CD4-positive, CD25-positive, alpha-beta regulatory T cell (primary cell): ENCODE measurements at places on chromosomes 4 and X.

DNA sequence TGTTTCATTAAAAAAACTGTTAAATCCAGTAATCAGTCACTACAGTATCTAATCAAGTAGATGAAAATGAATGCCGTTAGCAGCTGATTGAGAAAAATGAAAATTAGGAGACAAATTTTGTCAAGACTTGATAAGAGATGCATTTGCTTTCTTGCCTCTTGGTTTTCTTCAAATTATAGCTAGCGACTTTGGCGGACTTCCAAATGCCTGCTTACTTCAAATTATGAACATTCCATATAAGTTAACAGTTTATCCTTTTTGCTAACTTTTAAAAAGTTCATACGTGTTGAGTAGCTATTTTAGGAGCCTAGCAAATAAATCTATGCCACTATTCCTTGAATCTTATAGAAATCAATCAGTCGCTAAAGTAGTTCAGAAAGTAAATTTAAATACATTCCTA is 58.8 kb downstream of the PPP4R3C start:
- no peak overlapping the region for H3K27ac ChIP-seq
- DNase-seq = no peak
- H3K4me3 ChIP-seq = no peak overlapping the region
- no peaks in the 10 kb centered on the region for H3K4me1 ChIP-seq
- H3K27me3 ChIP-seq = no peaks in the 10 kb centered on the region
- H3K36me3 ChIP-seq = no peaks in the 10 kb centered on the region

DNA sequence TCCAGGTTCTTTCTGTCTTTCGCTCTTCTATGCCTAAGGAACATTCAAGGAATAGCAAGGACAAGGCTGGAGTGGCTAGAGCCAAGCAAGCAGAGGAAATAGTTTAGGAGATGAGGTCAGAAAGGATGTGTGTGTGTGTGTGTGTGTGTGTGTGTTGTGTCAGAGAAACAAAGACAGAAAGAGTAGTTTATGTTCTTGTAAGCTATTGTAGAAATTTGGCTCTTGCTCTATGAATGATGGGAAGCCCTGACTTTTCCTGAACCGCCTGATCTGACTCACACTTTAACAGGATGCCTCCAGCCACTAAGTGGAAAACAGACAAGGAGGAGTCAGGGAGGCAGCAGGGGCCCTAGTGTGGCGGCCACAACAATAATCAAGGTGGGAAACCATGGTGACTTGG is 39.7 kb downstream of the LGI2 start:
- no peaks in the 10 kb centered on the region for H3K36me3 ChIP-seq
- H3K4me1 ChIP-seq = no peaks in the 10 kb centered on the region
- no peak for DNase-seq
- H3K27ac ChIP-seq = no peak overlapping the region
- H3K27me3 ChIP-seq = no peaks in the 10 kb centered on the region

- H3K4me1 ChIP-seq = no peaks in the 10 kb centered on the region
- no peaks in the 10 kb centered on the region for H3K27me3 ChIP-seq
- no peaks in the 10 kb centered on the region for H3K36me3 ChIP-seq
Measured at GRCh38 chrX:44731160-44731559, 112.7 kb upstream of the DUSP21 start.

DNA sequence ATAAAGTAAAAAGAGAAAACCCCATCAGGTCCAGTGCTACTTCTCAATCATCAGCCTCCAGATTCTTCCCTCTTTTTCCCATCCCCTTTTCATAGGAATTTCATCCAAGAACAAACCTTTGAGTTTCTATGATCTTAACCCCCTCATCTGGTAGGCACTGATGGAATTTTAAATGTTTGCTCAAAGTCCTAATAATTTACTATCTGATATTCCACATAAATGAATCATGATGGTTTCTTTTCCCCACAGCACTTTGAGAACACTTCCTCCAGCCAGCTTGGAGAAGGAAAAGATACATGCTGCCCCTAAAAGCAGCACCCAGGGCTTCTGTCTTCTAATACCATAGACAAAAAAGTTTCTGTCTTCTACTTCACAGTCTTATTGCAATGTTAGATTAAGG is 19.4 kb upstream of the KLHL8 start:
- H3K4me3 ChIP-seq = no peak overlapping the region
- H3K27me3 ChIP-seq = peaks cover 18% of the 10 kb centered on the region
- peaks cover 3% of the 10 kb centered on the region for H3K4me1 ChIP-seq
- H3K27ac ChIP-seq = no peak overlapping the region
- H3K36me3 ChIP-seq = no peaks in the 10 kb centered on the region
- DNase-seq = no peak

DNA sequence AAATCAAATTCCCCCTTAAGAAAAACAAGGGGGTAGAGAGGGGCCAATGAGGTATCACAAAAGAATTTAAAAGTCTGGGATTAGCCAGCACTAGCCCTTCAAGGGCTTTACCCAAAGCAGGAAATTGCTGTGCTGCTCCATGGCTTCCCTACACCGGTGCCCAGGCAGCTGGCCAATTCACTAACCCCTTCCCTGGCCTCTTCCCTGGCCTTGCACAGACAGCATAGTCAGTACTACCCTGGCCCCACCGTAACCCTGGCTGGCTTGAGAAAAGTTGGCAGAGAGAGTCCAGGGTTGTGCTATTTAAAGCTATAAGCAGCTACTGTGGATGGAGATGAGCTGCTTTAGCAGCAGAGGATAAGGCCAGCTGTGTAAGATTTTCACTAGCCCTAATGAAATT is 43.1 kb downstream of the ADAMTS3 start:
- DNase-seq = no peak
- no peak overlapping the region for H3K4me3 ChIP-seq
- H3K36me3 ChIP-seq = no peaks in the 10 kb centered on the region
- no peaks in the 10 kb centered on the region for H3K27me3 ChIP-seq
- no peaks in the 10 kb centered on the region for H3K4me1 ChIP-seq
- no peak overlapping the region for H3K27ac ChIP-seq
